Stimulated activated CD8-positive, alpha-beta memory T cell treated with anti-CD3 and anti-CD28 coated beads, Interleukin-15, amount 100 ng/mL, for 4 hours (primary cell): ENCODE measurements at places on chromosomes 5 and 9.

GRCh38 chr5:90022711-90023053, 386.9 kb downstream of the CETN3 start:
- no peak for DNase-seq

- DNase-seq = no peak
These were observed 280.2 kb downstream of the CDH12 start for GRCh38 chr5:22572941-22573340.

GRCh38 chr5:138559937-138560336, 15.3 kb downstream of the HSPA9 start:
- DNase-seq = no peak

DNA sequence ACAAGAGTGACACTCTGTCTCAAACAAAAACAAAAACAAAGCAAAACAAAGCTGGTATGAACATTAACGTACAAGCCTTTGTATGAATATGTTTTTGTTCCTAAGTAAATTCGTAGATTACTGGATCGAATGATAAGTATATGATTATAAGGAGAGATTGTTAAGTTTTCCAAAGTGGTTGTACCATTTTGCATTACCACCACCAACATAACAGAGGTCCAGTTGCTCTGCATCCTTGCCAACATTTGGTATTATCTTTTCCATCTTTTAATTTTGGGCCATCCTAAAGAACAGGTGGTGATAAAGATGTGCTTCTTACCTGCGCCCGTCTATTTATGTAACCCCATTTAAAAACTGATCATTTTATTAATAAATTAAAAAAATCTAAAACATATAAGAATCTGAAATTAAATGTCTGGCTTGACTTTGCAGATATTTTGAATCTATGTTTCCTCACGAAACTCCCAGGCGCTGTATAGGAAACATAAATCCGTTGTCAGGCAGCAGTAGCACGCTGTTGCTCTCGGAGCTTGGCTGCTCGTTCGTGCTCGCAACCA, 593 bp upstream of the NAA35 start:
- DNase-seq = no peak

- no peak for DNase-seq
These were observed 34.8 kb downstream of the TMEM252 start for GRCh38 chr9:68505681-68506409.

- DNase-seq = no peak
These were observed 23.5 kb downstream of the GRAMD2B start for GRCh38 chr5:126446498-126447224.
